T-helper 17 cell (primary cell): ENCODE measurements at places on chromosomes 7 and 10. TPM values are rescaled to one million over a fixed set of nuclear protein-coding genes. Genes with fewer than 3 reads are reported as not detected.

AGMO gene
- not detected for total RNA-seq

DNA sequence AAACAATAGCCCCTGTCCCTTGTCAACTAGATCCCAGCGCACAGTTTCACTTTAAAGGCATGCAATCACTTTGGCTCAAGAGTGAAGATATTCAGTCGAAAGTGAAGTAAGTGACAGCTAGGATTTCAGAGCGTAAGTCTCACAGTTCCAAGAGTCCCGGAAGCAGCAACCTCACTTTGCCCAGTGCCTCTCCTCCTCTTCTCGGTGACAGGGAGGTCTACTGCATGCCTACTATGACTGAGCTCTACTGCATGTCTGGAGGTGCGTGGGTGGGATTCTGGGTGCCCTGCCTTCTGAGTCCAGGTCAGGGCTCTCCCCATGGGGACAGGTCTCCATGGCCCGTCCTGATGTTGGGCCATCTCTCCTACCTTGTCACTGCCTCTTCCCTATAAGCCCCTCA, 17.0 kb downstream of the PRKCQ start:
- H3K4me1 ChIP-seq: peaks cover 75% of the 10 kb centered on the region
- H3K27ac ChIP-seq: peak overlapping the region; percentile 96
- no peaks in the 10 kb centered on the region for H3K27me3 ChIP-seq
- peaks cover 2% of the 10 kb centered on the region for H3K36me3 ChIP-seq
- no peak for DNase-seq
- peak overlapping the region; percentile 91 for H3K4me3 ChIP-seq

AZGP1 gene
- total RNA-seq: not detected

DNA sequence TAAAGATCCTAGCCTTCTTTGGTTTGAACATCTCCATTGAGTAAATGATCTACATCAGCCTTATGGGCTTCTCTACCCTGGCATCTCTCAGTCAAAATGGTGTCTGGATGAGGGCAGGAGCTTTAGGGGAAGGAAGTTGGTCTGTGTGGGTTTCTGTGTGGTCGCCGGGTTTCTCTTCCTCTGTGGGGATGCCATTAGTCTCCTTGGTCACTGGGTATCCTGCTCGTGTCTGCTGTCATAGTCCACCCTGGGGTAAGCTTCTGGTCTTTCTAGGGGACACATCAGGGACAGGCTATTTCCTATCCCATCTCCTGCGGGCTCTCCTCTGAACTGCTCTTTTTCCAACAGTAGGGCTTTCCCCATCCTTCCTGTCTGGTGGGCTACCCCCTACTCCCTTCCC, 150.3 kb upstream of the NPY start:
- H3K27ac ChIP-seq: no peak overlapping the region
- no peak overlapping the region for H3K4me3 ChIP-seq
- no peak for DNase-seq
- H3K4me1 ChIP-seq: peaks cover 9% of the 10 kb centered on the region
- H3K36me3 ChIP-seq: no peaks in the 10 kb centered on the region

GRCh38 chr7:39621261-39621660, 2.1 kb upstream of the RALA start:
- no peak overlapping the region for H3K27ac ChIP-seq
- H3K4me3 ChIP-seq: no peak overlapping the region
- DNase-seq: no peak
- H3K27me3 ChIP-seq: peaks cover 5% of the 10 kb centered on the region

TMEM140 gene
- 24.5 TPM for total RNA-seq

HABP2 gene
- total RNA-seq: not detected
